Activated CD4-positive, alpha-beta memory T cell treated with anti-CD3 and anti-CD28 coated beads for 36 hours (primary cell): ENCODE measurements at places on chromosomes 3 and 15.
A peak's percentile ranks its signal among the peaks of the same experiment; 100 is the strongest.

DNA sequence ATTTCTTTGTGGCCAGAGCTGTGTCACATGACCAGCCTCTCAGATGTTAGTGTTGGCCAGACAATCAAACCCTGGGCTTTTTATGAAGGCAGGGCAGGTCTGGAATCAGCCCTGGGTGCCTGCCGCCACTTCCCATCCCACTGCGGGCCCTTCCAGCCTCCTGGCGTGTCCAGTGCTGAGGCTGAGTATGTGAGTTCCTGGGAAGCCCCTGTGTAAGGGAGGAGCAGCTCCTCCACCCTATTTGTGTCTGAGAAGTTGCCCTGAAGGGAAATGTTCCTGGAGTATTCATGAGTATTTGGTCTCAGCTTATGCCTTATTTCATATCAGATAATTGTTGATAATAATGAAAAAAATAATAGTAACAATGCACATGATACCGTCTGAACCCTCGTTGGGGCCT is 190.1 kb downstream of the NSMCE3 start:
- DNase-seq = no peak

DNA sequence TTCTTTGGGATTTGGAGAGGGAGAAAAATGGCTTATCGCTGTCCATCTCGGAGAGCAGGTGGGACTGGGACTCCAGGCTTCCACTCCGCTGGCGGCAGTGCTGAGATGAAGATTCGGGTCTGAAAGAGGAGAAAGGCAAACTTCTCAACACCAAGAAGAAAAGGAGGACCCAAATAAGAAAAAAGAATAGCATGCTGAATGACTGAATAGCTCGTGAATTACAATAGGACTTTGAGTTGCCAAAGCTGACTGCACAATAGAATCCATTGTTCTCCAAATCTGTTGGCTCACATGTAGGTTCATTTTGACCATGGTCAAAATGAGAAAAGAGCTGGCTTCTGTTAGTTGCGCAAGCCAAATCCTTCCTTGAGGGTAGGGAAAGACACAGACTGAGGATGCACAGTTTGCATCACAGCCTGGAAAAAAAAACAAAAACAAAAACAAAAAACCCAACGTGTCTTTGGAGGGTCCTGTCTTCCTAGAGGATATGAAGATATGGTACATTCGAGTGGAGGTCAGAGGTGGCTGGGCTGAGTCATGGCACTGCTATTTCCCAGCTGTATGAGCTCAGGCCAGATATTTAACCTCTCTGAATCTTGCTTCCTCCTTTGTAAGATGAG is 59.3 kb upstream of the LMOD3 start:
- no peak for DNase-seq

DNA sequence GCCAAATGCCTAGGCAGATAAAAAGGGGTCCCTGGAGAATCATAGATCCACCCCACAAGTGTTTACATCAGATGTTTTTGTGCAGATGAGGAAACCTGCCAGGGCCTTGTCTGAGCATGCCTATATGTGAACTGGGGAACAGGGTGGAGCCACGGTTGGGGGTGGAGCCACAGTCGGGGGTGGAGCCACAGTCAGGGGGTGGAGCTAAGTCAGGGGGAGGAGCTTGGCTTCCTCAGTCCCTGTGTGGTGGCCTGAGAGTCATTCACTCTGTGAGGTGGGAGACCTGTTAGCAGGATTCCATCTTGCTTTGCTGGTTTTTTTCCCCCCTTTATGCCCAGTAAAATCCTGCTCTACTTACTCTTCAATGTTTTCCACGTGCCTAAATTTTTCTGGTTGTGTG is 57.8 kb upstream of the TGFBR2 start:
- DNase-seq = peak; percentile 57

GRCh38 chr3:179732661-179733348 is 80.0 kb downstream of the USP13 start:
- no peak for DNase-seq

DNA sequence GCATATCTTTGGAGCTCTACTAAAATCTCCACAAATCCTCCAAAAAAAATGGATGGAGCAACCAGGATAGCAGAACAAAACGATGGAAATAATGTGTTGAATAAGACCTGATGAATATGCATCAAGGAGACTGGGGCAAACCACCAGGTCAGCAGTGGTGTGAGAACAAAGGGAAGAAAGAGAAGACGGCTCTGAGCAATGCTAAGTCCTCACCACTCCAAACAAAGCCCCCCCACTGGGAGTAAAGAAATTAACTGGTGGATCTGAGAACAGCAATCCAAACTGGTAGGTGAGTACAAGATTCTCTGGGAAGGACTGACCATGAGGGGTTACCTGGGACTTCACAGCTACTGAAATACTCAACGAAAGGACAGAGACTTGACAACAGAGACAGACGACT is 977.3 kb downstream of the TBL1XR1 start:
- DNase-seq = no peak

DNA sequence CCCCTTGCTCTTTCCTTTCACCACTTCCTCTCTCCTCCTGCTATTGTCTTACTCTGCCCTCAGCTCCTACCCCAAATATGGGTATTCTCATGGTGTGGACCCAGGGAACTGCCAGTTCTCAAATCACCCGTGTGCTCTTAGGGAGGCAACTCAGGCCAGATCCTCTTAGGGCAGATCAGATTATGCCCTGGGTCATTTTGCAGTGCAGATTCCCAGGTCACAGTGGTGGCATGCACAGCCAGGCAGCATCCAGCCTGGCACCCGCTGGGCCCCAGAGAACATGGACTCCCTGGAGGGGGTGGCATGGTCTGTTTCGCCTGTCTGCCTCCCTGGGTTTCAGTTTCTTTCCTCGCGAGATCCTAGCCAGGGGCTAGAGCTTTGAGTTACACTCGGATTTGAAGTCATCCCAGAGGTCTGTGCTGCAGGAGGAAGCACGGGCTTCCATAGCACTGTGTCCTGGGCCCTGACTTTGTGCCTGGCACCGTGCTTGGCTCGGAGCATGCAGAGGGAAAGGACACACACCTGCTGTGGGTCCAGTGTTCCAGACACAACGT is 96.1 kb downstream of the TOP2B start:
- no peak for DNase-seq

DNA sequence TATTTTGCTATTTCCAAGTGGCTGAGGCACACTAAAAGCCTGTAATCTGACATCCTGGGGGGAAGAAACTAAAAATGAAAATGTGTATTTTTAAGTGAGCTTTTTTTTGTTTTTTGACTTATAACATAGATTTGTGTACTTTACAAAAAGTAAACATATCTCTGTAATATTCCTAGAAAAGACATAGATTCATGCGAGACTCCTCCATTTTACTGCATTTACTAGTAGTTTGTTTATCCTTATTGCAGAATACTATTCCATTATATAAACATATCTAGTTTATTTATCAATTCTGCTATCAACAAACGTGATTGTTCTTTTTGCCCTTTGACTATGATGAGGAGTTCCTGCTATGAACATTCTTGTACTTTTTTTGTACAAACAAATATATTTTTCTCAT is 67.8 kb upstream of the PLSCR5 start:
- DNase-seq = no peak

DNA sequence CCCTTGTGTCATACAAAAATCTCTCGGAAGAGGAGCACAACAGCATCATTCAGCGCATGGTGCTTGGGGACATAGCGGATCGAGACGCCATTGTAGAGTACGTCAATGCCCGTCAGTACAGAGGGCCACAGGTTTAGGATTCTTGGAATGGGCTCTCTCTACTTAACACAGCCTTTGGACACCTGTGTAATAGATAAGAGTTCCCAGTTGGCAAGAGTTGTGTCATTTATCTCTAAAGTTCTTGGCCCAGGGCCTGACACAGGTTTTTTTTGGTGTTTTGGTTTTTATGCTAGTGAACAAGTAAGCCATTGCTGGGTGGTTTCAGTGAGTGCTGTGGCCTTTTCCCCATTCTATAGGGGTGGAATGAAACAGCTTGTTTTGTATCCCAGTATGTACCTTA is 54.1 kb downstream of the SNRK start:
- DNase-seq = no peak

DNA sequence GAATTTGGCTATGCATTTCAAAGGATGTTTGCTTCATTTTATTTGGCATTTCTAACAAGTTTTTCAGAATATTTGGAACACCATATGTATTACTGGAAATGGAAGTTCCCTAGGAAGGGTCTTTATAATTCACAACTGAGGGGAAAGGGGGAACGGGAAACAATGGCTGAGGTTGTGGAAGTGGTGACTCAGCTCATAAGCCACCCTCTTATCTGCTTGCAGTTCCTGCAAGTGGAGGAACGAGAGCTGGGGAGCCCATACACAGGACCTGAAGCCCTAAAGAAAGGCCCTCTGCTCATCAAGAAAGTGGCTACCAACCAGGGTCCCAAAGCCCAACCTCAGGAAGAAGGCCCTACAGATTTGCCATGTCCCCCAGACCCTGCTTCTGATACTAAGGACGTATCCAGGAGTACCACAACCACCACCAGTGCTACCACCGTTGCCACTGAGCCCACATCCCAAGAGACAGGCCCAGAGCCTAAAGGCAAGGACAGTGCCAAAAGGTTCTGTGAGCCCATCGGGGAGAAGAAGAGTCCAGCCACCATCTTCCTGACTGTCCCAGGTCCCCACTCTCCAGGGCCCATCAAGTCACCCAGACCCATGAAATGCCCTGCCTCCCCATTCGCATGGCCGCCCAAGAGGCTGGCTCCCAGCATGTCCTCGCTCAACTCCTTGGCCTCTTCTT is 37.9 kb downstream of the ESYT3 start:
- no peak for DNase-seq

DNA sequence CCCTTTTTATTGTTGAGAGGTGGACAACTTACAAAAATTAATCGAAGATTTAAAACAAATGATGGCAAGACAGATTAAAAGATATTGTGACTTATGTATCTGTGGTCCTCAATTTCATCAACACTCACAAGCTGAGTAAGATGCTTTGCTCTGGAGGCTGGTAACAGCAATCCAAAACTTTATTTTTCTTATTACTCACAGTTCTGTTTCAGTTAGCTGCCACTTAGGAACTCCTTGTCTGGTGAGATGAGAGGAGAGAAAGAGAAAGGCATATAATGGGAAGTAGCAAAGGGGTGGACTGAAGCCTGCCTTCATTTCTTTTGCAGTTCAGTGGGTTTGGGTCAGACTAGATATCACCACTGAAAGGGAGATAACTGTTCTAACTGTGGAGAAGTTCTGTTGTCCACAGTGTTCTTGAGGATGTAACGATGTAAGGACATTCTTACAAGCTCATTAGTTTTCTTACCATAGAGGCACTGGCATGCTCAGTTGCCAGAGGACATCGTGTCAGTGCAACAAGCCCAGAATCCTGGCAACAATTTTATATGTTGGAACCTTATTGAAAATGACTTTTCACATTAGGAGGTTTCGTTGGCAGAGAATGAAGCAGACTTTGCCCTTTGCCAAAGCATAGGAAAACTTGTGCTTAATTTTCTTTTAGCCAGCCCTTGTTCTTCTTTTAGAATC is 93.6 kb downstream of the PLCL2 start:
- no peak for DNase-seq

- DNase-seq = no peak
These were observed 89.7 kb downstream of the SEC22A start for GRCh38 chr3:123291404-123291803.

- DNase-seq = no peak
These were observed 108.9 kb upstream of the TSC22D2 start for GRCh38 chr3:150299201-150299600.

GRCh38 chr3:124269619-124270018 is 277.7 kb upstream of the ROPN1 start:
- DNase-seq = no peak
